Activated T-cell treated with anti-CD3 and anti-CD28 coated beads, Interleukin-2, amount 50 U/mL, for 4 hours (primary cell): ENCODE measurements at places on chromosomes 3 and 15. TPM values are rescaled to one million over a fixed set of nuclear protein-coding genes. Genes with fewer than 3 reads are reported as not detected.

The PLSCR2 gene
- total RNA-seq = not detected

The REC114 gene
- not detected for total RNA-seq

The TMOD2 gene
- 3.8 TPM for total RNA-seq

The CFAP92 gene
- total RNA-seq = not detected

The CCDC39 gene
- not detected for total RNA-seq

The FBXW12 gene
- not detected for total RNA-seq

The CYP1A1 gene
- 0.76 TPM for total RNA-seq

The BUB1B gene
- 17.4 TPM for total RNA-seq

The LINGO1 gene
- total RNA-seq = not detected

The PLA2G4B gene
- 5.5 TPM for total RNA-seq

The SAXO2 gene
- 3.4 TPM for total RNA-seq

The CLRN1 gene
- total RNA-seq = not detected

The TRIM42 gene
- total RNA-seq = not detected
